ENCODE measurements at places on chromosomes 7 and 10.
A peak's percentile ranks its signal among the peaks of the same experiment; 100 is the strongest.

- DNase-seq: no peak
Measured at GRCh38 chr10:112950714-112951358, 789 bp downstream of the TCF7L2 start.

- DNase-seq: peak; percentile 74
Measured at GRCh38 chr10:60521974-60522405, 132.3 kb upstream of the ANK3 start.

DNA sequence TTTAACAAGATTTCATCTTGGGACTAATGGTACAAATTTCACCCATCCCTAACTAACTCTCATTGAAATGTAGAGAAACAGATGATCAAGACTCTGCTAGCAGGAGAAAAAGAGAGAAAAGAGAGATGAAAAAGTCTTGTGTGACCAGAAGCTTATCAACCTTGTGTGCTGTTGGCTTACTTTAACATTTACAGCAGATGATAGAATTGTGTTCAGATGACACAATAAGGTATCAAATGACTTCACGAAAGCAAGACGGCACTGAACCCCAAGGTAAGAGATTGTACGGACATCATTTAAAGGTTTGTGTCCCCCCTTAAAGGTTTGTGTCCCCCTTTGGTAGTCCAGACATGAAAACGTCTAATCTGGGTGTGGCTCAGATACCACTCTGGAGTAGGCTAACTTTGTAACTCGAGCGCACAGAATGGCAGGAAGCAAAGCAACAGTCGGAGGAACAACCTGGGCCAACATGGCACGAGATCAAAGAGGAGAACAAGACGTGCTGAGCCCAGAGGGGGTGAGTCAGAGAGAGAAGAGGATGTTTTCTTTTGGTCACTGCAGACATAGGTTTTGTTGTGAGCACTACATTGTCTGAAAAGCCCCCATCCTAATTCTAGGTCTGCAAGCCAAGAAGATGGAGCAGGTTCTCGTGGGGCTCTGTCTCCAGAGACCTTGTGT lies 10.4 kb upstream of the LMBR1 start:
- no peak for DNase-seq

GRCh38 chr10:24911029-24911428 lies 41.4 kb downstream of the PRTFDC1 start:
- DNase-seq: no peak

All from DMS153 (cell line).